ENCODE measurements at places on chromosomes 4 and X. TPM values are rescaled to one million over a fixed set of nuclear protein-coding genes. Genes with fewer than 3 reads are reported as not detected.

DNA sequence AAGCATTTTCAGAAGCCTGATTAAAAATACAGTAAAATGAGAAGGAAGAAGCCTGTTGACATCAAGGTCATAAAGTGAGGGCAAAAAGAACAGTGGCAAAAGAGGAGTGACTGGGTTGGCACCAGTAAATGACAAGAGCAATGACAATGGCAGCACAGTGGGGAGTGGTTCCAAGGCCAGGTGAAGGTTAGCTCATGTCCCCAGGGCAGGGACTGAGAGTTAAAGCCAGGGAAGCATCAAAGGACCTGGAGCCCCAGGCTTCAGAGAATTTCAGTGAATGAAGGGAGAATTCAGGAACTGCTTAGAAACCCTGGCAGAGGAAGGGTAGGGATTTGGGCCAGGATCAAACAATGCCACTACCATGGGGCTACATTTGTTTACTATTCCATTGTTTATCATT, 8.8 kb upstream of the PIGA start:
- peak; percentile 41 for DNase-seq

DNA sequence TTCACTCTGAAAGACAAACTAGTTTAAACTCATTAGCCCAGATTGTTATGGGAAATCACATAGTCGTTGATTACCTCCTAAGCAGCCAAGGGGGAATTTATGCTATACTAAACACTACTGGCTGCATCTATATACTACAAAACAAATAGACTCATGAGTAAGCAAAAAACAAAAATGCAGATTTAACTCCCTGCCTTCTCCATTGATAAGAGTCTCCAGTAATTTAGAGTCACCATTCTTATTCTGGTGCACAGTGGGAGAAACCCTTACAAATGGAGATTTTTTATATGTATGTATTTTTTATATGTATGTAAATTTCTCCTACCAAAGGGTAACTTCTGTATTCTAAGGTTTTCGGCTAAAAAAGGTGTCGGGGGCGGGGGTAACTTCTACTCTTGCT, 126.6 kb downstream of the PLS3 start:
- DNase-seq = no peak

Gene KLHL15
- 2.4 TPM for polyA plus RNA-seq

Gene SH3RF1
- 7.8 TPM for polyA plus RNA-seq
